Activated CD8-positive, alpha-beta memory T cell treated with anti-CD3 and anti-CD28 coated beads for 1 hour (primary cell): ENCODE measurements at places on chromosomes 4 and X.

- no peak for DNase-seq
Observed at GRCh38 chr4:1572964-1573720, 111.0 kb downstream of the FAM53A start.

DNA sequence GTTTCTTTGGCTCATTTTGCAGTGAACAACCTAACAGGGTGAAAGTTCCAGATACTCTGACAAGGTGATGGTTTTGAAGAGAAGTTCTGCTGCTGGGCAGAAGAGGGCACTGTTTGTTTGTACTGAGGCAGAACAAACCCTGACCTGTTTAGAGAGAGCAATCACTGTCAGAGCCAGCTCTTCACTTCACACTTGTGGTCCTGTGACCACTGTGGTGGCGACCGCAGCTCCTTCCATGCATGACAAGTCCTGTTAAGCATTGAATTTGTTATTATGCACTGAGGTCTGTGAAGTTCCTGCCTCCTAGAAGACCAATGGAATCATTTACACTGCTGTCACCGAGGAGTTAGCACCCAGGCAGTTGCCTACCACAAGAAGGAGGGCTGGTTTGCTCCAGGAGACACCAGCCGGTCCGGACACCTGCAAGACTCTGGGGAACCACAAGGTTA lies 86.6 kb downstream of the ZNF330 start:
- DNase-seq, result peak; percentile 4

GRCh38 chr4:111812760-111813159 lies 332.5 kb upstream of the FAM241A start:
- DNase-seq, result no peak

- no peak for DNase-seq
Observed at GRCh38 chr4:55033296-55033695, 92.1 kb downstream of the KDR start.

GRCh38 chrX:118039591-118039990 lies 77.0 kb downstream of the KLHL13 start:
- DNase-seq, result no peak

DNA sequence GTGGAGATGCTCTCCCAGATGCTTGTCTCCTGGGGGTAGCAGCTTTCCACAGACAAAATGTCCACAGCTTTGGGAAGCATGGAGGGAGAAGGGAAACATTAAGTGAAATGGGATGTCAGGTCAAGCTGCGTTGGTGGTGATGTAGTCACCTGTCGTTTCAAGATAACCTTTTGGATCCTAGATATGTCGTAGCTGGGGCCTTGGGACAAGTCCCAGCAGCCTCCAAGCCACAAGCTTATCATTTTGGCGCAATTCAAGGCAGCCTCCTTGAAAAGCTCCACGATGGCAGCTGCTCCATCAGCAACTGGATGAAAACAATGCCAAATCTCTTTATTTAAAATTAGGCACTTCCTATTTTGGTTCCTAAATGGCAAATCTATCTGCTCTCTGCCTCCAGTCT lies 52.0 kb downstream of the RTL9 start:
- DNase-seq, result no peak

DNA sequence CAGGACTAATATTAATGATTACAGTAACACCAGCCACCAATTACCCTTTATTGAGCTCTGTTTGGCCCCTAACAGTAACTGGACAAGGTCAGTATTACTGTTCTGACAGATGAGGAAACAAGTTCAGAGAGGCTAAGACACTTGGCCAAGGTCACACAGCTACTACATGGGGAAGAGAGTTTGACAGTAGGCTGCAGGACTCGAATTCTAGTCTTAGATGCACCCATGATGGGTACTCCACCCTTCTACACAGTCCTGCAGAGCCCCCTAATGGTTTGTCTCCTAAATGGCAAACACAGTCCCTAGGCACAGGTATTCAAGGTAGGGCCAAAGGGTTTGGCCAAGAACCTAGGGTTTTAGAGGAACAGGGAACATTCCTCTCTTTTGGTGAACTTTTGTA lies 93.9 kb downstream of the NSUN7 start:
- DNase-seq, result no peak

- no peak for DNase-seq
Observed at GRCh38 chr4:146342600-146343192, 128.4 kb downstream of the REELD1 start.

- no peak for DNase-seq
Observed at GRCh38 chr4:8217871-8218270, 18.8 kb downstream of the SH3TC1 start.

DNA sequence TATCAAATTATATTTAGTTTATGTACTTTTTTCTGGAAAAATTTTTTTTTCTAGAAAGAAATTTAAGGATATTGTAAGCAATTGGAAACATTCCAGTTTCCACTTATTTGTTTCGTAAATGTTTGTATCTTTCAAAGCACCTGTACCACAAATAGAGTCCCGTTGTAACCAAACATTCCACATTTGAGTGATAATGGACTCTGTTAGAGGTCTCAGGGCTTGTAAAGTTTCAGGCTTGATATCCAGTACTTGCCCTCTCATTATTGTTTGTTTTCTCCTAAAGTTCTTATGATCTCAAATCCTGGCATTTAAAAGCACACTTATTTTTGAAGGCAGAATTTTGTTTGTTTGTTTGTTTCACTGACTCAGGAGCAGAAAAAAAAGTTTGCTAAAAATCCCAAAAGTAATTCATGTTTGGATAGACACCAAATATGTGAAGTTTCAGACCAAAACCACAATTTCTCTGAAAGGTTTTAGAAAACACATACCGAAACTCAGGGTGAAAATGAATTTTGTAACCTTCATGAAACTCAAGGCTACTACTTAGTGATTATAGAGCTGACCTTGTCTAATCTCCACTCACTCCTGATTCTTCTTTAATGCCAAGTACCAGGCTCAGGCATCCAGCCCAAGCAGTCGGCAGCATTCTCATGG lies 5.7 kb upstream of the TMEM192 start:
- DNase-seq, result no peak

- DNase-seq, result no peak
Observed at GRCh38 chr4:180811556-180811955, 1431.6 kb upstream of the TENM3 start.

GRCh38 chr4:46947541-46947940 lies 38.5 kb upstream of the COX7B2 start:
- no peak for DNase-seq

- no peak for DNase-seq
Observed at GRCh38 chr4:19033816-19034733, 1012.5 kb upstream of the LCORL start.

DNA sequence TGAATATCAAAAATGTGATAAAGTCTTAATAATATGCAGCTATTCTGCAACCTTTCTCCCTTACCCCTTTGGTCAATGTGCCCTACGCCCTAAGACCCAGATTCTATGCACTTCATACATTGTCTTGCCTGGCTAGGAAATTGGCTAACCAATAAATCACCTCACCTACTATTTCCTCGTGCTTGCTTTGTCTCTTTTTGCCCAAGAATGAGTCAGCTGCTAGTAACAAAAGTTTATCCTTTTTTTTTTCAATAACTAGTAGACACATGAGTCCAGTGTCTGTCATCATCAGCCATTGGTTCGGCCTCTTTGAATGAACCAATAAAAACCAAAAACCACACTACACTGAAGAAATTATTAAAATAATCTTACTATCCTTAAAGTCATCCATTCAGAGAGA lies 387.1 kb downstream of the PPP3CA start:
- no peak for DNase-seq
